ENCODE measurements at places on chromosomes 5 and 9.
A peak's percentile ranks its signal among the peaks of the same experiment; 100 is the strongest.

- H3K4me3 ChIP-seq, result no peak overlapping the region
- H3K27ac ChIP-seq, result no peak overlapping the region
- no peaks in the 10 kb centered on the region for H3K4me1 ChIP-seq
- no peaks in the 10 kb centered on the region for H3K36me3 ChIP-seq
- H3K27me3 ChIP-seq, result no peaks in the 10 kb centered on the region
Observed at GRCh38 chr5:119470105-119470763, 17.9 kb downstream of the HSD17B4 start.

GRCh38 chr9:16871336-16872151 lies 1.1 kb upstream of the BNC2 start:
- H3K4me3 ChIP-seq, result peak overlapping the region; percentile 51
- no peak overlapping the region for H3K27ac ChIP-seq
- no peaks in the 10 kb centered on the region for H3K27me3 ChIP-seq
- DNase-seq, result peak; percentile 33
- no peaks in the 10 kb centered on the region for H3K36me3 ChIP-seq

DNA sequence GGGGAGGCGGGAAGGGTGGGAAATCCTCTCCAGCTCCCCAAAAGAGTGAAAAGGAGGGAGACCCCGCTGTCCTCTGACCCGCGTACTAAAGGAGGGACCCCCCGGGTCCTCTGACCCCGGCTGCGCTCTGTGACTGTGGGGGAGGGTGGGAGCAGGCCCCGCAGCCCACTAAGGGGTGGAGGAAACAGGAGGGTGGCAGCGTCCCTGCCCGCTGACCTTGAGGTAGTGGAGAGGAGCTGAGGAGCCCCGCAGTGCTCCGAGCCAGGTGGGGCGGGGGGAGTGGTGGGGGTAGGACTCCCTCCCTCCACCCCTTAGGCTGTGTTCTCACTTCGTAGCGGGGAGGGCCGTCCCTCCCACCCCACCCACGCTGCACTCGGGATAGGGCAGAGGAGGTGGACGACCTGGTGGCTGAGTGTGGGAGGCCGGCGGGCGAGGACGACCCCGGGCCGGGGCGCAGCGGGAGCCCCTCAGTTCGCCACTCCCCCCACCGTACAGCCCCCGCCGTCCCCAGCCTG lies 449 bp upstream of the ADCY2 start:
- peaks cover 6% of the 10 kb centered on the region for H3K27me3 ChIP-seq
- DNase-seq, result no peak
- H3K4me1 ChIP-seq, result peaks cover 13% of the 10 kb centered on the region

DNA sequence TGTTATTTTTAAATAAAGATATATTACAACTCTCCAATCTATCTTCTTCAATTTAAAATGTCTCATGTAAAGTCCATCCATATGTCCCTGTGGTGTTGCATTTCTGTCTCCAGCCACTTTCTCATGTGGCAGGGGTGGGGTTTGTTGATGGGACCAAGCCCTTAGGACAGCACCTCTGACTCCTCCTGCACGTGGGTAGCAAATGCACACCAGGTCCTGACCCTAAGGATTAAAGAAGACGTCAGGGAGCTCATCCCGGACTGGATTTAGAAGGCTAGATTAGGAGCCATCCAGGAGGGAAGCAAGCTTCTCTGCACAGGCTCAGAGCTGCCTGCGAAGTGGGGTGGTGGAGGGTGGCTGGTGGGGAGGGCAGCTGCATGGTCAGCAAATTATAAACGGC lies 38.9 kb upstream of the FAM120AOS start:
- H3K4me3 ChIP-seq, result no peak overlapping the region
- peaks cover 6% of the 10 kb centered on the region for H3K36me3 ChIP-seq
- no peak for DNase-seq
- H3K27ac ChIP-seq, result no peak overlapping the region
- peaks cover 14% of the 10 kb centered on the region for H3K4me1 ChIP-seq
- H3K27me3 ChIP-seq, result no peaks in the 10 kb centered on the region

GRCh38 chr9:81595887-81596543 lies 93.3 kb downstream of the TLE1 start:
- DNase-seq, result no peak
- H3K27me3 ChIP-seq, result no peaks in the 10 kb centered on the region
- H3K4me1 ChIP-seq, result peaks cover 28% of the 10 kb centered on the region
- no peaks in the 10 kb centered on the region for H3K36me3 ChIP-seq
- no peak overlapping the region for H3K27ac ChIP-seq
- H3K4me3 ChIP-seq, result no peak overlapping the region

DNA sequence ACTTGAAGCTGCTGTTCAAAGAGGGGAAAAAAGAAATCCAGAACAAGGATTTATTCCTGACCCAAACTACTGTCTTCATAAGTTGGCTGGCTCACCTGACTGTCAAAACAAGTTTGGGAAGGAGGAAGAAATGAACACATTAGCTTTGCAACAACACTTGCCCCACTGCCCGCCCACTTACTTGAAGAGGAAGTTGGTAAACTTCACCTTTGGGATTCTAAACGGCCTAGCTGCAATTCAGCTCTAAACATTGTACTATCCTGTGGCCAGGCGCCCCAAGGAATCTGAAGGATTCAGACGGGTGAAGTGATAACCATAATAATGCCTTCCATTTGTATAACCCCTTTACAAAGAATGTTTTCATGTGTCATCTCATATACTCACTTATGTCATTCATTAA lies 199.4 kb downstream of the ARRDC3 start:
- H3K36me3 ChIP-seq, result no peaks in the 10 kb centered on the region
- H3K27ac ChIP-seq, result peak overlapping the region; percentile 82
- H3K27me3 ChIP-seq, result no peaks in the 10 kb centered on the region
- peaks cover 9% of the 10 kb centered on the region for H3K4me1 ChIP-seq
- H3K4me3 ChIP-seq, result no peak overlapping the region

DNA sequence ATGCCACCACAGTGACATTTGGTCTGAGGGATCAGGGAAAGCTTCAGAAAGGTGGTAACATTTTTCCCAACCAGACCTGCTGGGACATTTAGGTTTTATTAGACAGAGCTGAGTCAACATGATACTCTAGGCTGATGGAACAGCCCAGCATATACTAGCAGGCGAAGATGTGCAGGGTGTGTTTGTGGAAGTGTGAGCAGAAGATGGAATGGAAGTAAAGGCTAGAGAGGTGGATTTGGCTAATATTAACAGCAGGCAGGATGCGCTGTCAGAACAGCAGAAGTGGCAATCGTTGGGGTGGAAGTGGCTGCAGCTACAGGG lies 340.6 kb downstream of the ASTN2 start:
- H3K36me3 ChIP-seq, result no peaks in the 10 kb centered on the region
- no peak for DNase-seq
- H3K4me3 ChIP-seq, result no peak overlapping the region
- H3K4me1 ChIP-seq, result no peaks in the 10 kb centered on the region

DNA sequence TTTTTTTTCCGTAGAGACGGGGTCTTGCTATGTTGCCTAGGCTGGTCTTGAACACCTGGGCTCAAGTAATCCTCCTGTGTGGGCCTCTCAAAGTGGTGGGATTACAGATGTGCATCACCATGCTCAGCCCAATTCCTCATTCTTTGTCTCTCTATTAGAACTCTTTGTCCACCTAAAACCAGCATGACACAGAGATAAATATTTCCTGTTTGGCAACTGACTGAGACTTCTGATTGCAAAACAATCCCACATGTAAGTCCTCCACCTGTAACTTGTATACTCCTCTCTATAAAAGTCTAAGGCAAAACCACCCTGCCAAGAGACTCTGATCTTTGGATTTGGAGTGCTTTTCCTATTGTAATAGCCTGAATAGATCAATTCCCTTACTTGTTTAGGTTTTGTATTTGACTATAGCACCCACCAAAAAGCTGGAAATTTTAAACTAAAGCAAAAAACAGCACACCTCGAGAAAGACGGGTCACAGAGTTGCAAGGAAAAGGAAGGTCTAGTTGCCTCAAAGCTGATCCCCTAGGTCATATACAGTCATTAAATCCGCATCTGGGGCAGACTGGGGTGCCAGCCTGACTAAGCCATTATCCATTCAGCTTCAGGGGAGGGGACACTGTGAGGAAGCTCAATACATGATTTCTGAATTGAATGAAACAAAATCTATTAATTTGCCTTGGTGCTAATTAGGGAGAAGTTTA lies 13.5 kb upstream of the KIF27 start:
- H3K27ac ChIP-seq, result peak overlapping the region; percentile 84
- H3K4me3 ChIP-seq, result no peak overlapping the region
- H3K4me1 ChIP-seq, result peaks cover 27% of the 10 kb centered on the region
- DNase-seq, result no peak
- H3K27me3 ChIP-seq, result no peaks in the 10 kb centered on the region

GRCh38 chr9:80867731-80868130 lies 821.6 kb downstream of the TLE1 start:
- H3K27ac ChIP-seq, result no peak overlapping the region
- no peaks in the 10 kb centered on the region for H3K27me3 ChIP-seq
- DNase-seq, result no peak
- no peaks in the 10 kb centered on the region for H3K36me3 ChIP-seq
- no peak overlapping the region for H3K4me3 ChIP-seq
- H3K4me1 ChIP-seq, result no peaks in the 10 kb centered on the region

DNA sequence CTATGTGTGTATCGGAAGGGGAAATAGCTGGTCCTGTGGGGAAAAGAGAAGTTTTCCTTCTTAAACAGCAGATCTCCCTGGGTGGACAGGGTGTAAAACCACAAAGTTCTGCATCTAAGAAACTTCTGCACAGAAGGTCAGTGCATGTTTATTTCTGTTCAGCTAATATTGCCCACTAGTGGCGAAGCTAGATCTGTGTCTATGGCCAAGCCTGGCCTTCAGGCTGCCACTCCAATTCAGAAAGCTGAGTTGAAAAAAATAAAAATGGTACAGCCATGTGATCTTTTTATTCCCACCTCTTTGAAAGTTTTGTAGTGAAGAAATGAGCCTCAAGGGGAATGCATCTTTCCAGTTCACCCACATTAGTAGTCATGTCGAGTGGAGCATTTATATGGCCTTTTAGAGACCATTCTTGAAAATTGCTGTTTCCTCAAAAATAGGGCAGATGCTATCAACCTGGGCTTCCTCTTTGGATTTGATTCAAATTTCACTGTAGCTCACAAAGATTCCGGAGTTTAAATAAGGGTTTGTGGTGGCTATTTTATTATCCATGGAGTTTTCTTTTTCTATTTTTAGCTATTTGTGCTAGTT lies 488.0 kb downstream of the PRELID2 start:
- H3K27me3 ChIP-seq, result no peaks in the 10 kb centered on the region
- no peak overlapping the region for H3K4me3 ChIP-seq
- no peak for DNase-seq
- H3K36me3 ChIP-seq, result no peaks in the 10 kb centered on the region

DNA sequence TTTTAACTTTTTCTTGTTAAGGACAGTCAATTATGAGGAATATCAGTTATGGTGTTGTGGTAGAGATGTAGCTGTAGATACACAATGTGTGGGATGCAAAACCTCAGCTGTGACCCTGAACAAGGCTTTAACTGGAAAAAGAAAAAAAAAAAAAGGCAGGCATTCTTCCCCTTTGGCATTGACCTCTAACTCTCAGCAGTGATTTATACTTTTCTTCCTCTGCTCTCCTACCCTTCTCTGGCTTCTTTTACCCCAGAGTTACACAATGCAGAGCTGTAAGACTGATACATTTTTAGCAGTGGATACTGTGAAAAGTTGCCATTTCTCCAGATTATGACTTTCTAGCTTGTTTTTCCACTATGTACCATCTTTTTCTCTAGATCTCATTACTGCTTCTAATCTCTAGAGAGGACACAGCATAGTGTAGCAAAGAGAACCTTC lies 2.0 kb downstream of the CTNNAL1 start:
- H3K27me3 ChIP-seq, result no peaks in the 10 kb centered on the region
- H3K36me3 ChIP-seq, result no peaks in the 10 kb centered on the region
- no peak overlapping the region for H3K4me3 ChIP-seq
- peaks cover 44% of the 10 kb centered on the region for H3K4me1 ChIP-seq

- no peak overlapping the region for H3K27ac ChIP-seq
- H3K4me3 ChIP-seq, result no peak overlapping the region
- H3K27me3 ChIP-seq, result no peaks in the 10 kb centered on the region
- no peaks in the 10 kb centered on the region for H3K4me1 ChIP-seq
Observed at GRCh38 chr9:92402360-92402759, 2.0 kb downstream of the OGN start.

- H3K27me3 ChIP-seq, result no peaks in the 10 kb centered on the region
- no peak overlapping the region for H3K4me3 ChIP-seq
- H3K27ac ChIP-seq, result no peak overlapping the region
- H3K4me1 ChIP-seq, result peaks cover 34% of the 10 kb centered on the region
Observed at GRCh38 chr5:141870871-141871270, 7.3 kb downstream of the PCDH1 start.

Data from thyroid gland (tissue), 4 donors.